SJCRH30 (cell line): ENCODE measurements at places on chromosomes 3 and 15.

- peak; percentile 41 for DNase-seq
Measured at GRCh38 chr3:116000311-116000710, 377.0 kb downstream of the GAP43 start.

- peak; percentile 98 for DNase-seq
Measured at GRCh38 chr3:174330303-174330702, 528.8 kb upstream of the NAALADL2 start.

DNA sequence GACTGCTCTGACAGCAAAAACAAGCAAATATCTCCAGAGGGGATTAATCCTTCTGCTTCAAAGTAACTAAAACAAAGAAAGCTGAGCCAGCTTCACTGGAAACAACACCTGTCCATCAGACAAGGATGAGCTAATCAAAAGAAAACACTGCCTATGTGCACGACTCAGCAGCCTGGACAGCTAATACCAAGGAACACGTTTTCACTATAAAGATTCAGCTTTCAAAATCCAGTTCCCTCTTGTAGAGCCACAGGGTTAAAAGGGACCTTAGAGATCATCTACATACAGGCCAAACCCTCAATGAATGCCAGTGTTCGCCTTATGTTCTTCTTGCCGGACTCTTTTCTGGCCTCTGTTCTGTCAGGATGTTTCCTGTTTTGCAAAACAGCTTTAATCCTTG lies 6.9 kb downstream of the TUSC7 start:
- DNase-seq = no peak

GRCh38 chr15:31077181-31077580 lies 24.3 kb downstream of the TRPM1 start:
- DNase-seq = no peak

GRCh38 chr15:40163657-40164416 lies 3.0 kb downstream of the BUB1B start:
- DNase-seq = no peak

DNA sequence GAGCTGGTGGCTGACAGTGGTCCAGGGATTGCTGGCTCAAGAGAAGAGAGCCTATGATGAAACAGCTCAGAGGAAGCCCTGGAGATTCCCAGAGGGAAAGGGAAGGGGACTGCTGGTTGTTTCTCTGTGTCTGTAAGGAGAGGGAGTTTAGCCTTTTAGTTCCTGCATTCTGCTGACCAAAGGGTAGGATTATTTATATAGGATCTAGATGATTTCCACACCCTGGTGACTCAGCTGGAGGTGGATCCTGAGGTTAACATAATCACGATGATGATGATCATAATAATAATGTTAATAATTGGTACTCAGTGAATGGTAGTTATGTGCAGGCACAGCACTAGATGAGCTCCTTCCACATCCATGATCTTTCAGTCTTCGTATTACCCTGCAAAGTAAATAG lies 144.9 kb downstream of the EPHB1 start:
- DNase-seq = no peak
